Foreskin keratinocyte (primary cell): ENCODE measurements at places on chromosomes 1 and 21.
A peak's percentile ranks its signal among the peaks of the same experiment; 100 is the strongest.

- no peak for DNase-seq
Observed at GRCh38 chr1:212412374-212412773, 2.3 kb downstream of the PACC1 start.

DNA sequence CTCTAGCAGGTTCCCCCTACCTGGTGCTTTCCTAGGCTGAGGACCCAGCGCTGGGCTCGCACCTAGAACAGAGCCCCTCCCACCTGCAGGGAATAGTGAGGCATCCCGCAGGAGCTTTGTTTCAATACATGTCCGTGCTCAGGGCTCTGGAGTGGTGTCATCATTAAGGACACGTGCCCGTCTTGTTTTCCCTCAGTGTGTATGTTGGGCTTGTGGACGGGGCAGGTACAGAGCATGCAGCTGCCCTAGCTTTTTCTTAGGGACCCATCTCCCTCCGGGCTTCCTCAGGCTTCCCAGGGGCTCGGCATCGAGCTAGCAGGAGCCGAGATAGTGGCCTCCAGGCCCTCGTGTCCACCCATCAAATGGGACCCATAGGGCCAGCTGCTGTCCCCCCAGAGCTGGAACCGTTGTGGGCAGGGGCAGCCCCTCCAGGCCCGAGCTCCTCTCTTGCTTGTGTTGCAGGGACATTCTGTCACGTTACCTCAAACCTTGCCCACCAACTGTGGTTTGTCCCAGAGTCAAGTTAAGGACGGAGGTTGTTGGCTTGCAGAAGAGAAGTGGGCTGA is 3.9 kb downstream of the TMEM201 start:
- DNase-seq, result no peak

DNA sequence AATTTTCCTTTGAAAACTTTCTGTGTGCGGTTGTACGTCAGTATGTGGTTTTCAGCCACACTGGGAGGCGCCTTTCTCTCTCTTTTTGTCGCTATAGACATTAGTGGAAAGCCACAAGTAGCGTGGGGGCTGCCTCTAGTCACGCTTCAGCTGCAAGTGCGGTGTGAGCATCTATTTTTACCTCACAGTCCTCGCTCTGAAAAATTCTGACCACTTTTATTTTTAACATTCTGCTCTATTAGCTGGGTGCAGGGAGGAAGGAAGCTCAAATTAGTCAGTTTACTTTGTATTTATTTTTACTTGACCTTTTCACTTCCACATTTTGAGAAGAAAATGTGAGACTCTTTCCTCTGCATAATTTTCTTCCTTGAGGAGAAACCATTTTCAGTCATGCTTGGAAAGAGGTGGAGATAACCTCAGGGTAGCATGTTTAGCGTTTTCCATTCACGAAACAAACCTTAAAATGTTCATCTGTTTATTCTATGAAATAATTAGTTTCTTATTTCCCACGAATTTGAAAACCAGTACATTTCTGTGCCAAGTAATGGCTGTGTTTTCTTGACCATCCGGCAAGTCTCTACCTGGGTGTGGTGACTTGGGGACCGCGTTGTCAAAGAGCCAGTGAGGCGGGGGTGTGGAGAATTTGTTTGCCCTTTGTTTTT is 35.6 kb downstream of the ADARB1 start:
- DNase-seq, result no peak

GRCh38 chr1:107992347-107992746 is 27.4 kb upstream of the VAV3 start:
- no peak for DNase-seq

DNA sequence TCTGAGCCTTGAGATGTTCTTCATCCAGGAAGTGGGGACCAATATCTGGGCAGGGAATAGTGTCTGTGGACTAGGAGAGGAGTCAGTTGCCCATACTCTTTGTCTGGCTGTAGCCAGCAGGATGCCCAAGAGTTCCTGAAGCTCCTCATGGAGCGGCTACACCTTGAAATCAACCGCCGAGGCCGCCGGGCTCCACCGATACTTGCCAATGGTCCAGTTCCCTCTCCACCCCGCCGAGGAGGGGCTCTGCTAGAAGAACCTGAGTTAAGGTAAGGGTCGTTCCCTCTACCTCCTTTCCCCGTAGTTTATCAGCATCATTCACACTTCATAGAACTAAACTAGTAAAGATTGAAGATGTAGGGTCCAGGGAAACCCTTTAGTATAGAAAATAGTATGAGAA is 3.4 kb upstream of the PPOX start:
- DNase-seq, result no peak

DNA sequence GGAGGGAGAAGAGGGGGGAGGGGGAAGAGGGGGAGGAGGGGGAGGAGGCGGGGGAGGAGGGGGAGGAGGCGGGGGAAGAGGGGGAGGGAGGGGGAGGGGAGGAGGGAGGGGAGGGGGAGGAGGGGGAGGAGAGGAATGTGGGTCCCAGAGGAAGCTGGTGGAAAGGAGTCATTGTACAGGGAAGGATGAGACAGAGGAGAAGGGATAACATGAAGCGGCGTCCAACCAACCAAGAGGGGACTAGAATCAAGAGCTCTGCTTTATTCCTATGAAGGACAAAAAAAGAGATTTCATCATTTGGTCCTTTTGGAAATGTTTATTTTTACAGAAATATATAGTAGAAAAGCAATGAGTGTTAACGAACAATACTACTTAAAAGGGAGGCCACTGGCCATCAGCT is 24.5 kb downstream of the COA6 start:
- no peak for DNase-seq

- no peak for DNase-seq
Observed at GRCh38 chr1:190436615-190437014, 41.0 kb downstream of the BRINP3 start.

DNA sequence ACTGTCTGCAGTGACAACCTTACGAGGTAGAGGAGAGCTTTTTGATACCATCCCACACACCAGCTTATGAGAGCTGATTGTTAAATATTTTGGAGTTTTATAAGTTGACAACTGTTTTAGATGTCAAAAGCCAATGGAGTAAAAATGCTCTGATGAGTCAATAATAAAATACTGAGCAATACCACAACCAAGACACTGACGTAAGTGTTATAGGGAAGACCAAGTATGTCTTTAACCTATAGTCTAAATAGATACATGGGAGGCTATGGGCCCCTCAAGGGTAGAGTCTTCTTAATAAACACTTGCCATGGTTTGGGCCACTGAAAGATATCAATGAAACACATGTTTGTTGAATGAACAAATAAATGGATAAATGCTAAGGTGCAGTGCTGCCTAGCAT is 49.2 kb downstream of the DUSP10 start:
- DNase-seq, result no peak

- DNase-seq, result no peak
Observed at GRCh38 chr1:115074839-115075534, 14.3 kb downstream of the TSPAN2 start.

DNA sequence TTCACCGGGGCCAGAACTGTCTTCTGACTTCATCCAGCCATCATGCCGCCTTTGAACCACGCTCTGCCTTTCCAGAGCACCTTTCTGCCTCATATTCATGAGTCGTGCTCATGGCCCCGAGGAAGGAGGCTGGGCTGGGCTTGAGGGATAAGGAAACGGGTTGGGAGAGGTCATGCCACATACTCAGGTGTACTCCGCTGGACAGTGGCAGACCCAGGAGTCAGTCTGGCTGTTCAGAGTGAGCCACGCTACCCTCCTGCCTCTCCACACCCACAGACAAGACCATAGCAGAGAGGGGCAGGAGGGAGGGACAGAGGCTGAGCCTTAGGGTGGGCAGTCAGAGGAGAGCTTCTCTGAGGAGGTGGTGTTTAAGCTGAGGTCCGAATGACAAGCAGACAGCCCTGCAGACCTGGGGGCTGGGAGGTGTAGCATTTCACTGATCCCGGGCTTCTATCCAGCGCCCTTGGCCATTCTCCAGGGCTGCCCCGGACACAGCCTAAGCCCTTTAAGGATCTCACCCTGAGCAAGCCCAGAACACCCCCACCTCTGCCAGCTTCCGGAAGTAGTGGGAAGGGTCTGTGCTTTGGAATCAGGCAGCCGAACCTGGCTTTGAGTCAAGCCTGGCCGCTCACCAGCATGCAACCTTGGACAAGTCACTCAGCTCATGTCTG is 102.3 kb downstream of the LACTBL1 start:
- no peak for DNase-seq

- no peak for DNase-seq
Observed at GRCh38 chr1:205187420-205187819, 24.1 kb downstream of the DSTYK start.

DNA sequence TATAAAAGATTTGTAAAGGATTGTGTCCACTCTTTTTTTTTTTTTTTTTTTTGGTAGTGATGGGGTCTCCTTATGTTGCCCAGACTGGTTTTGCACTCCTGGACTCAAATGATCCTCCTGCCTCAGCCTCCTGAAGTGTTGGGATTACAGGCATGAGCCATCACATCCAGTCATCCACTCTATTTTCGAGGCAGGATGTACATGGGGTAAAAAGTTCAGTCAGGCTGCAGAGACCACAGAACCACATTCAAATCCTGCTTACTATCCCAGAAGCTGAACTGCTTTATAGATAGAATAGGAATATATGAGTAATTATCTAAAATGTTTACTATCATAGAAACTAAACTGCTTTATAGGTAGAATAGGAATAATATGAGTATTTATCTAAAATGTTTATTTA is 26.0 kb upstream of the KCNK2 start:
- DNase-seq, result no peak

- no peak for DNase-seq
Observed at GRCh38 chr1:29683472-29683871, 447.1 kb downstream of the PTPRU start.

DNA sequence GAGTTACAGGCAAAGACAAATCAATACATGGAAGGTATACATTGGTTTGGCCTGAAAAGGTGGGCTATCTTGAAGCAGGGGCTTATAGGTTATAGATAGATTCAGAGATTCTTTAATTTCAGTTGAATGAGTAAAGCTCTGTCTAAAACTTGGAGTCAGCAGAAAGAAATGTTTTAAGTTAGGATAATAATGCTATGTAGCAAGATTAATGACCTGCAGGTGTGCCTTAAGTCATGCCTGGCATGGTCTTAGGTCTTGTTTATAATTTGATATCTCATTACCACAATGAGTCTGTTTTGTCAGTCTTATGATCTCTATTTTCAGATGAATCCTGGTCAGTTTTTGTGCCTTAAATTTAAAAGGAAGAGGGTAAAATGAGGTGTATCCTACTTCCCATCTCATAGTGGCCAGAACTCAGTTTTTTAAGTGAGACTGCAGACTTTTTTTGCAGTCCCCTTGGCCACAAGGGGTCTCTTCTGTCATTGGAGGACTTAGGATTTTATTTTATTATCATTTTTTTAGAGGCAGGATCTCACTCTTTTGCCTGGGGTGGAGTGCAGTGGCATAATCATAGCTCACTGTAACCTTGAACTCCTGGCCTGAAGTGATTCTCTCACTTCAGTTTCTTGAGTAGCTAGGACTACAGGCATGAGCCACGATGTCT is 21.3 kb upstream of the PGBD2 start:
- DNase-seq, result no peak

GRCh38 chr1:53412285-53413174 is 46.7 kb upstream of the DMRTB1 start:
- no peak for DNase-seq

DNA sequence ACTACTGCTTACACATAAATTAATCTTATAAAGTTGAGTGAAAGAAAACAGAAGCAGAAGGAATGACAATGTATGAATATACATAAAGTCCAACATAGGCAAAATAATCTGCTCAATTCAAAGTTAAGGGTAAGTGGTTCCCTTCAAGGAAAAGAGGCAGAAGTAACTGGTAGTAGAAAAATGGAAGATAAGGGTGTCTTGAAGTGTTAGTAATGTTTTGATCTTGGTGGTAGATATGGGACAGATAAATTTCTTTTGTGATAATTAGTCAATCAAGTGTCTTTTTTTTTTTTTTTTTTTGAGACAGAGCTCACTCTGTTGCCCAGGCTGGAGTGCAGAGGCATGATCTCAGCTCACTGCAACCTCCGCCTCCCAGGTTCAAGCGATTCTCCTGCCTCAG is 12.7 kb downstream of the USP48 start:
- no peak for DNase-seq

- DNase-seq, result no peak
Observed at GRCh38 chr21:43312011-43312410, 114.9 kb downstream of the SIK1 start.

GRCh38 chr1:97271916-97272788 is 550.6 kb downstream of the PTBP2 start:
- DNase-seq, result no peak

- no peak for DNase-seq
Observed at GRCh38 chr21:35284199-35284598, 235.1 kb upstream of the RUNX1 start.

DNA sequence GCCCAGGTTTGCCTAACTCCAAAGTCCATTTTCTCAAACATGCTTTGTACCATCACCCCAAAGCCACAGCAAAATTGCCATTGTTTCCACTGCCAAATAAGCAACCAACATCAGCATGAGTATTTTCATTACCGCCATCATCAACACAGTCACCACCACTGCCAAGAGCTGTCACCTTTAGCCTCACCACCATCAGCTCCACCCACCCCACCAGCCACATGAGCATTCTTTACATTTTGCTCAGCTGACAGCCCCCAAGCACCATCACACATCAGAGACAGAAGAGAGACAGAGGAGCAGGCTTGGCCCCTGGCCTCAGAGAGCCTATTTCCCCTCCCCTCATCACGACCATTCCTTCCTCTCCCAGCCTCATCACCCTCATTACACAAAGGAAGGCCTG is 42.7 kb downstream of the TAS1R2 start:
- DNase-seq, result no peak

DNA sequence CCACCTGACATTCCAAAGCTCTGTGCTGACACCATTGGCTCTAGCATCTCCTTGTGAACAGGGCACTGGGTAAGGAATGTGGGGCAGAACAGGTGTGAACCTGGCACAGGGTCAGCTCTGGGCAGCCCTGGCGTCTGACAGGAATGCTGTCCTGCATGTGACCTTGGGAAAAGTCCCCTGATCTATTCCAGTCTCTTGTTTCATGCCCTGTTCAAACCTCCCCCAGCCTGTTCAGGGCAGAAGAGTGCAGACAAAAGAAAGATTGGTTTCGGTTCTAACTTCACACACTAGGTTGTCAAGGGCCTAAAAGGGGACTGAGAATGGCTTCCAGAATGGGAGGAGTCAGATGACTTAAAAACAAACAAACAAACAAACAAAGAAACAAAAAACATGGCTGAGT is 27.6 kb upstream of the SDHB start:
- DNase-seq, result no peak

- DNase-seq, result no peak
Observed at GRCh38 chr1:113949007-113949406, 19.9 kb downstream of the HIPK1 start.

- no peak for DNase-seq
Observed at GRCh38 chr1:53061123-53061858, 722 bp upstream of the PODN start.

DNA sequence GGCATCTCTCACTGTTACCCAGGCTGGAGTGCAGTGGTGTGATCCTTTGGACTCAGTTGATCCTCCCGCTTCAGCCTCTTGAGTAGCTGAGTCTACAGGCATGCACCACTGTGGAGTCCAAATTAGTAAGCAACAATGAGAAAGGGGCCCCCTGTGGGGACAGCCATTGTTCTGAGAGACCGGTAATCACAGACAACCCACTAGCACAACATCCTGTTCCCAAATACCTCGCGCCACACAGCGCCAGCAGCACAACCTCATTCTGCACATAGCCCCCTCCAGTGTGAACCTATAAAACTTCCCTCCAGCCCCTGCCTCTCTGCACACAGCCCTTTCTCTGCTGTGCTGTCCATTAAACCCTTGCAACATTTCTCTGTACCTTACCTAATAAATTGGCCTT is 226.4 kb downstream of the DYRK1A start:
- no peak for DNase-seq

- peak; percentile 48 for DNase-seq
Observed at GRCh38 chr1:212237651-212238050, 47.6 kb upstream of the PPP2R5A start.

GRCh38 chr1:1629430-1630190 is 2.4 kb upstream of the MMP23B start:
- no peak for DNase-seq
